ENCODE measurements at places on chromosomes 7 and 10. TPM values are rescaled to one million over a fixed set of nuclear protein-coding genes. Genes with fewer than 3 reads are reported as not detected.
A peak's percentile ranks its signal among the peaks of the same experiment; 100 is the strongest.

GRCh38 chr10:133212853-133213494 is 17.0 kb upstream of the UTF1 start:
- no peaks in the 10 kb centered on the region for H3K4me1 ChIP-seq
- H3K4me3 ChIP-seq = no peak overlapping the region
- H3K27me3 ChIP-seq = no peaks in the 10 kb centered on the region

DNA sequence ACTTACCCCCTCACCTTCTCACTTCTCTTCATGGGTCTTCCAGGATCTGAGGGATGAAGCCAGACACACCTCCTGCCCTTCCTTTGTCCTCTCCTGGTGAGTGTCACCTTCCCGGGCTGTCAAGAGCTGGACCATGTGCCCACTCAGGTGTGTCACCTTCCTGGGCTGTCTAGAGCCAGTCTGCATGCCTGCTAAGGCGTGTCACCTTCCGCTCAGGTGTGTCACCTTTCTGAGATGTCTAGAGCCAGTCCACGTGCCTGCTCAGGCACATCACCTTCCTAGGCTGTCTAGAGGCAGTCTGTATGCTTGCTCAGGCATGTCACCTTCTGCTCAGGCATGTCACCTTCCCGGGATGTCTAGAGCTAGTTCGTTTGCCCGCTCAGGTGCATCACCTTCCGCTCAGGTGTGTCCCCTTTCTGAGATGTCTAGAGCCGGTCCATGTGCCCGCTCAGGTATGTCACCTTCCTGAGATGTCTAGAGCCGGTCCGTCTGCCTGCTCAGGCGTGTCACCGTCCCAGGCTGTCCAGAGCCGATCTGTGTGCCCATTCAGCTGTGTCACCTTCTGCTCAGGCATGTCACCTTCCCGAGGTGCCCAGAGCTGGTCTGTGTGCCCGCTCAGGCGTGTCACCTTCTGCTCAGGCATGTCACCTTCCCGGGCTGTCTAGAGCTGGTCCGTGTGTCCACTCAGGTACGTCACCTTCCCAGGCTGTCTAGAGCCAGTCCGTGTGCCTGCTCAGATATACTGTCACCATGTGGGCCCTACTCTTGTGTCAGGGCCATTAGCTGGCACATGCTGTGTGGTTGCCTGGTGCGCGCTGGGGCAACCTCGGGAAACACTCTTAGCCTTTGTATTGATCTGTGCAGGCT is 245.3 kb downstream of the EBF3 start:
- H3K27me3 ChIP-seq = no peaks in the 10 kb centered on the region
- H3K36me3 ChIP-seq = no peaks in the 10 kb centered on the region

Gene HOGA1
- not detected for total RNA-seq

- peak overlapping the region; percentile 85 for H3K4me3 ChIP-seq
- H3K36me3 ChIP-seq = peaks cover 11% of the 10 kb centered on the region
- H3K27ac ChIP-seq = peak overlapping the region; percentile 48
- no peak for DNase-seq
- H3K4me1 ChIP-seq = peaks cover 67% of the 10 kb centered on the region
- H3K27me3 ChIP-seq = no peaks in the 10 kb centered on the region
These were observed 1.7 kb downstream of the RALA start for GRCh38 chr7:39624935-39625694.

Gene PPIA
- 5,683 TPM for total RNA-seq

GRCh38 chr7:132735476-132735875 is 159.2 kb upstream of the PLXNA4 start:
- no peaks in the 10 kb centered on the region for H3K36me3 ChIP-seq
- H3K4me3 ChIP-seq = no peak overlapping the region
- H3K27me3 ChIP-seq = no peaks in the 10 kb centered on the region
- no peak overlapping the region for H3K27ac ChIP-seq

DNA sequence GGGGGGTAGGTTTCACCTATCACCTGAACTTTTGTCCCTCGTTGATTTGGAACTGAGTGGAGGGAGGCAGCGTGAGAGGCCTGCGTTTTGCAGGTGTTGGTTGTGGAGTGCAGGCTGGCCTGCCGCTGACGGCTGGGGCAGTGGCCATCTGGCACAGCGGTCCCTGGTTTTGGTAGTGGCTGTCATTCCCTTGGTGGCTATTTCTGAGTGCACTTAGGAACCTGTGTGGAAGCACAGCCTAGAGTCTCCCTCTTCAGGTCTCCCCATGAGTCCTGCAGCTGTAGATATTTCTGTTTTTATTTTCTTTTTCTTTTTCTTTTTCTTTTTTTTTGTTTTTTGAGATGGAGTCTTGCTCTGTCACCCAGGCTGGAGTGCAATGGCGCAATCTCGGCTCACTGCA is 129.2 kb downstream of the CUL2 start:
- H3K27ac ChIP-seq = no peak overlapping the region
- no peaks in the 10 kb centered on the region for H3K36me3 ChIP-seq
- no peaks in the 10 kb centered on the region for H3K4me1 ChIP-seq
- H3K27me3 ChIP-seq = no peaks in the 10 kb centered on the region
- no peak for DNase-seq
- H3K4me3 ChIP-seq = no peak overlapping the region

DNA sequence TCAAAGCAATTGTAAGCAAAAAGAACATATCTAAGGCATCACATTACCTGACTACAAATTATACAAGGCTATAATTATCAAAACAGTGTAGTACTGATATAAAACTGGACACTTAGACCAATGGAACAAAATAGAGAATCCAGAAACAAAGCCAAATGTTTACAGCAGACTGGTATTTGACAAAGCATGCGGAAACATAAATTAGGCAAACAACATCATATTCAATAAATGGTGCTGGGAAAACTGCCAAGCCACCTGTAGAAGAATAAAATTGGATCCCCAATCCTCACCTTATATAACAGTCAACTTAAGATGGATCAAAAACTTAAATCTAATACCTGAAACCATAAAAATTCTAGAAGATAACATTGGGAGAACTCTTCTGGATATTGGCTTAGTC is 240.8 kb upstream of the POM121L12 start:
- DNase-seq = no peak
- no peaks in the 10 kb centered on the region for H3K4me1 ChIP-seq

Gene NKX2-3
- total RNA-seq = not detected

GRCh38 chr7:2922866-2923265 is 78.8 kb upstream of the GNA12 start:
- H3K36me3 ChIP-seq = no peaks in the 10 kb centered on the region
- H3K4me1 ChIP-seq = 0 out of 2 replicates have a peak, but pooled peaks cover 3% of the 10 kb centered on the region
- peaks cover 5% of the 10 kb centered on the region for H3K27me3 ChIP-seq
- H3K27ac ChIP-seq = no peak overlapping the region
- no peak overlapping the region for H3K4me3 ChIP-seq
- no peak for DNase-seq

- H3K36me3 ChIP-seq = no peaks in the 10 kb centered on the region
- DNase-seq = no peak
- peaks cover 33% of the 10 kb centered on the region for H3K4me1 ChIP-seq
- H3K27ac ChIP-seq = no peak overlapping the region
- H3K4me3 ChIP-seq = no peak overlapping the region
These were observed 120.1 kb downstream of the WDFY4 start for GRCh38 chr10:48804740-48805182.

GRCh38 chr7:116953906-116954838 is 871 bp downstream of the ST7 start:
- H3K4me1 ChIP-seq = peaks cover 20% of the 10 kb centered on the region
- H3K27me3 ChIP-seq = no peaks in the 10 kb centered on the region
- peak overlapping the region; percentile 98 for H3K27ac ChIP-seq
- peak; percentile 69 for DNase-seq
- peak overlapping the region; percentile 100 for H3K4me3 ChIP-seq

- H3K27me3 ChIP-seq = no peaks in the 10 kb centered on the region
- no peak overlapping the region for H3K27ac ChIP-seq
- no peak for DNase-seq
- H3K4me1 ChIP-seq = peaks cover 48% of the 10 kb centered on the region
- H3K36me3 ChIP-seq = no peaks in the 10 kb centered on the region
- H3K4me3 ChIP-seq = no peak overlapping the region
These were observed 113.5 kb downstream of the RBM20 start for GRCh38 chr10:110757586-110757985.

DNA sequence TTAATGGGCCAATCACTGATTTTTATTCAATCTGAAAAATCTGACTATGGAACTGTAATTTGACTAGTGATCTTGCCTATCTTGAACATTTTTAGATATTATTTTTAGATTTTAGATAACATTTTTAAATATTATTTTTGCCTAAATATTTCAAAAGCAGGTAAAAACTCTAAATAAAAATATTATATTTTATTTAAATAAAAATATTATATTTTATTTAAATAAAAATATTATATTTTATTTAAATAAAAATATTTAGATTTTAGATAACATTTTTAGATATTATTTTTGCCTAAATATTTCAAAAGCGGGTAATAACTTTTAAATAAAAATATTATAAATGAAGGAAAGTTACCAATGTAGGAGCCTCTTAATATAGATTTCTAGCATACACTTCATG is 187.8 kb downstream of the PHF14 start:
- no peak overlapping the region for H3K27ac ChIP-seq
- H3K4me1 ChIP-seq = no peaks in the 10 kb centered on the region
- no peaks in the 10 kb centered on the region for H3K36me3 ChIP-seq
- no peaks in the 10 kb centered on the region for H3K27me3 ChIP-seq
- no peak overlapping the region for H3K4me3 ChIP-seq

DNA sequence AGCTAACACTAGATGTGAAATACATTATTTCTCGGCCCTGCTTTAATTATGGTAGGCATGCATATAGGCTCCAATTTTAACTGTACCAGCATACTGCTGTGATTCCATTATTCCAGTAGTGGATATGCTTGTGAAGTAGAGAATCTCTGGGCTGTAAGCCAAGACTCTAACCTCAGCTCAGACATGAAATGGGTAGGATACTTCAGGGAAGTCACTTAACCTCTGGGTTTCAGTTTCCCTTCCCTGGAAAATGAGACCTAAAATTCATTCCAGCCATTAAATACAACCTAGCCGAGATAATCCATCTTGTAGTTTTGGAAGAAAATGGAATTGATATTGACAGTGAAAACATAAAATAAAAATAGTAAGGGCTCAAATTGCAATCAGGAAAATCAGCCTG is 59.6 kb upstream of the TRIL start:
- no peaks in the 10 kb centered on the region for H3K27me3 ChIP-seq
- no peak for DNase-seq
- H3K27ac ChIP-seq = no peak overlapping the region
- H3K4me1 ChIP-seq = no peaks in the 10 kb centered on the region
- no peak overlapping the region for H3K4me3 ChIP-seq
- H3K36me3 ChIP-seq = no peaks in the 10 kb centered on the region

- H3K27ac ChIP-seq = peak overlapping the region; percentile 47
- DNase-seq = peak; percentile 78
- no peaks in the 10 kb centered on the region for H3K27me3 ChIP-seq
- no peak overlapping the region for H3K4me3 ChIP-seq
- peaks cover 5% of the 10 kb centered on the region for H3K36me3 ChIP-seq
These were observed 1.3 kb downstream of the LSMEM1 start for GRCh38 chr7:112481833-112482670.

Gene PTEN
- total RNA-seq = 53.7 TPM

Gene ERVW-1
- total RNA-seq = not detected

All from SJSA1 (cell line).